ENCODE measurements at places on chromosomes 16 and 17.

DNA sequence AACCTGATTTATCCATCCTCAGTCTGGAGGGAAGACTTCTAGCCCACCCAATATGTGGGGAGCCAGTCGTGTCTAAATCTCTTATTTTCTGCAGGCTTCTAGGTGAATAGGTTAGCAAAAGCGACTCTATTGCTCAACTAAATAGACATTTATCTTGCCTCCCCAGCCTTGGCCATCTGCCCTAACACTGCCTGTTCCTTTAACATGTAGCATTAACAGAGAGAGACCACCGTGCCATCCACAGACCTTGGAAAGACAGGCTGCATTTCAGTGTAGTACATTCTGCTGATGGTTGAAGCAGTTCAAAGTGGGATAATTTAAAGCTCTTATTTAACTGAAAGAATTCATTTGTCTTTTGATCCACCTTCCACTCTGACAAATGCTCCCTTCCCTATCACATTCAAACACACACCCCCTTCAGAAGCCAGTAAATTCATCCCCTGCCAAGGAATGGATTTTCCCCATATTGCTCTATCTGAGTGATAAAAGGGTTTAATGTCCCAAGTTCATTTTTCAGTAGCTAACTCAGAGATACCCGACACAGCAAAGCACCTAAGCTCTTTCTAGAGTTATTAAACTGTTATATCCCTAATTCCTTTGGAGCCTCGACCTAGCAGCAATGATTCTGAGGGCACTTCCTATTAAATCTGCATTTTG, 58.1 kb upstream of the COX10 start:
- DNase-seq: no peak
- no peaks in the 10 kb centered on the region for H3K27me3 ChIP-seq
- H3K4me3 ChIP-seq: no peak overlapping the region

GRCh38 chr17:42436391-42436790, 13.3 kb upstream of the CAVIN1 start:
- peaks cover 1% of the 10 kb centered on the region for H3K4me1 ChIP-seq
- H3K4me3 ChIP-seq: no peak overlapping the region
- H3K36me3 ChIP-seq: no peaks in the 10 kb centered on the region

GRCh38 chr17:73503560-73503959, 140.7 kb downstream of the SDK2 start:
- H3K27ac ChIP-seq: no peak overlapping the region
- no peaks in the 10 kb centered on the region for H3K36me3 ChIP-seq
- peaks cover 68% of the 10 kb centered on the region for H3K27me3 ChIP-seq

DNA sequence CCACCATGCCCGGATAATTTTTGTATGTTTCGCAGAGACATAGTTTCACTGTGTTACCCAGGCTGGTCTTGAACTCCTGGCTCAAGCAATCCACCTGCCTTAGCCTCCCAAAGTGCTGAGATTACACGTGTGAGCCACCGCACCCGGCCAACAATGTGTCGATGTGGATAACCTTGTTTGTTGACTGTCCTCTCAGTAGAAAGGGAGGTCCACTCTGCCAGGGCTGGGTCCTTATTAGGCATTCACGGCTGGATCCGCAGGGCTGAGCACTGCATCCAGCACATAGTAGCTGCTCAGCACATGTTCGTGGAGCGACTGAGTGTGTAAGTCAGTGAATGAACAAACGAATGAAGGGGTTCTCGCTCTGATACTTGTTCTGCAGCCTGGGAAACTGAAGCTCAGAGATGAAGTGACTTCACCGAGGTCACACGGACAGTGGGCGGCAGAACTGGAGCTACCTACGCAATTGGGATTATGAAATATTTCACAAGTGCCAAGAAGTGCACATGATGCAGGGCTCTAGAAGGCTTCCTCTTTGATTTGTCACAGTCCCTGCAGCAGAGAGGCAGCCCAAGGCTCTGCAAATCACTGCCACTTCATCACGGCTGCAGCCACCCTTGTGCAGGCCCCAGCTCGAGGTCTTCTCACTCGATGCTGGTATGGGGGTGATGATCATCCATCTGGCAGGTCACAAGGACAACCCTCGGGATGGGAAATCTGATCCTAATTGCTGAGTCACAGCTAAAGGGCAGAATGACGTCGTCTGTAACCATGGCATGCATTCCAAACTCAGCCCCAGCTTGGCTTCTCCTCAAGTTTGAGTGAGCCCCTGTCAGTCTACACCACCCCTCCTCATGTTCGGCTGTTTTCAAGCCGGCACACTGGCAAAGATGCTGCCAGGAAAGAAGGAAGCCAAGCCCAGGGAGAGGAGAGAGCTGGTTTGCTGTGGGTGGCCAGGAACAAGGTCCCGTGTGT, 28.0 kb upstream of the SNN start:
- peaks cover 4% of the 10 kb centered on the region for H3K4me1 ChIP-seq
- H3K27ac ChIP-seq: no peak overlapping the region
- no peaks in the 10 kb centered on the region for H3K27me3 ChIP-seq
- H3K4me3 ChIP-seq: no peak overlapping the region
- no peaks in the 10 kb centered on the region for H3K36me3 ChIP-seq

- no peak overlapping the region for H3K27ac ChIP-seq
- H3K4me3 ChIP-seq: no peak overlapping the region
- no peaks in the 10 kb centered on the region for H3K36me3 ChIP-seq
- no peaks in the 10 kb centered on the region for H3K4me1 ChIP-seq
- no peak for DNase-seq
Observed at GRCh38 chr16:12173121-12173520, 196.6 kb downstream of the SNX29 start.

Data from MM.1S (cell line).